A172 (cell line): ENCODE measurements at places on chromosomes 7 and 10. TPM values are rescaled to one million over a fixed set of nuclear protein-coding genes. Genes with fewer than 3 reads are reported as not detected.
A peak's percentile ranks its signal among the peaks of the same experiment; 100 is the strongest.

DNA sequence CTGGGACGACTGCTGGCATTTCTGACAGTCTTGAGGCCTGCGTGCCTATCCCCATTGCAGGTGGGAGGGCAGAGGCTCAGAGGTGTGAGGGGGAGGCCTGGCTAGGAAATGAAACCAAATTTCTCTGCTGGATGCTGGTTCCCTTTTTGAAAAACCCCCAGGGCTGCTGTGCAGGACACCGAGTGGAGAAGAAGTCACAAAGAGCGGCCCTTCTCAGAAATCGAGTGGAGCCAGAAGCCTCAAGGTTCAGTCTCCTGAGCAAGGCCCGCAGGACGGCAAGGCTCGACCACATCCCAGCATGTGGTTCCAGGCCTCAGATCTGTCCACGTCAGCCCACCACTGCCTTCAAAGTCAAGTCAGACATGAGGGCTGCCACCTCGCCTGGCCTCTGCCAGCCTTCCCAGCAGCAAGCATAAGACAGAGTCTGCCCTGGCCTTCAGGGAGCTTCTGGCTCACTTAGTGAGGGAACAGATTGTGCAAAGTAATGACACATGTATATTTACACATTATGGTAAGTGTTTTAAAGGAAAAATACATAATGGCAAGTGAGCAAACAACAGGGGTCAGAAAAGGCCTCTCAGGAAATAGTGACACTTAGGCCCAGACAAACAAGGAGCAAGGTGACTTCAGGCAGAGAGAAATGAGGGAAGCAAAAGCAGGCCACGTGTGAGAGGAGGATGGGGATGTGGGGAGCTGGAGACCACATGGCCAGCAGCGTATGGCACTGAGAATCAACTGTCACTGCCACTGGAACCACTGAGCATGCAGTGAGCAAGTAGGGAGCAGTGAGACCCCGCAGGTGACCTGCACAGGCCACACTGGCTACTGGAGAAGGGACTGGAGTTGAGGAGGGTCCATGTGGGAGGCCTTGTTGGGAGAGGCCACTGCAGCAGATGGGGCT is 86.7 kb downstream of the ARHGAP22 start:
- DNase-seq = no peak

The AVPI1 gene
- 26.7 and 28.7 TPM in 2 replicates for total RNA-seq

GRCh38 chr7:28840592-28840995 is 117.5 kb downstream of the TRIL start:
- DNase-seq = no peak

- no peak for DNase-seq
These were observed 24.5 kb upstream of the FAM133B start for GRCh38 chr7:92614660-92615174.

- peak; percentile 23 for DNase-seq
These were observed 179.4 kb downstream of the SEMA3E start for GRCh38 chr7:83469491-83469890.

DNA sequence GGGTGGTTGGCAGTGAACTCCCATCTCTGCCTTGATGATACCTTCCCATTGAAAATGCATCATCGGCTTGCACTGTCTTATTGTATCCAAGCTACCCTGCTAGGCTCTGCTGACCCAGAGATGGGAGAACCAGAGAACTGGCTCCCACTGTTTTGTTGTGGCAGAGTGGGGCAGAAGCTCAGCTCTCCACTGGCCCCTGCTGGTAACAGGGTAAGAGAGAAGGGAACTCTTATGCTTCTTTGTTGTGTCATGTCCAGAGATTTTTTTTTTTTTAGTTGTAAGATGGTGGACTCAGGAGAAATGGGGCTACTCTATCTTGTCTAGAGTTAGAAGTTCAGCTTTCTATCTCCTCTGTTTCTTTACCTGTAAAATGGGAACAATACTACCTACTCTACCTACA is 100.5 kb upstream of the SDK1 start:
- peak; percentile 69 for DNase-seq

The CRPPA gene
- 0.16 and 0.26 TPM in 2 replicates for total RNA-seq

DNA sequence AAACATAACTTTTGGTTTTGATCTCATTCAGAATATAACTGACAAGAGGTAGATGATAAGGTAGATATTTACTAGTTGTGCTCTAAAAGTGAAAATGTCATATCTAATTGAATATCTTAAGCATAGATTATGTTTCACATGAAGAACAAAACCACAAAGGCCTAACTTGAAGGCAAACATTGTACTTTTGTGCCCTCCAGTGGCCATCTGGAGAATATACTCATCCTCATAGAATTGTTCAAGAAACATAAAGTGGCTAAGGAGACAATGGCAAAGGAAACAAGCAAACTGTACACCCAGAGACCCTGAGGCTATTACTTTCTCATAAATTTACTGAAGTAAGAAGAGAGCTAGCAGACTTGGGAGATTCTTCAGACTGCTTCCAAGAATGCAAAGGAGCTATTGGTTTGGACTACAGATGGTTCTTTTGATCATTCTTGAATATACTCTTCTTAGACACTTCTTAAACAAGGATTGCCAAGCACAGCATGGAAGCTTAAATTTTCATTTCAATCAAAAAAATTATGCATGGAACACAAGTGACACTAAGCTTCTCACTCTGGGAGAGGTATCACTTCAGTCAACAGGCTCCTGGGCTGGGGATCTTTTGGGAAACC is 98.2 kb upstream of the DKK1 start:
- DNase-seq = peak; percentile 74
